Activated CD4-positive, CD25-positive, alpha-beta regulatory T cell (primary cell): ENCODE measurements at places on chromosomes 3 and 15.

DNA sequence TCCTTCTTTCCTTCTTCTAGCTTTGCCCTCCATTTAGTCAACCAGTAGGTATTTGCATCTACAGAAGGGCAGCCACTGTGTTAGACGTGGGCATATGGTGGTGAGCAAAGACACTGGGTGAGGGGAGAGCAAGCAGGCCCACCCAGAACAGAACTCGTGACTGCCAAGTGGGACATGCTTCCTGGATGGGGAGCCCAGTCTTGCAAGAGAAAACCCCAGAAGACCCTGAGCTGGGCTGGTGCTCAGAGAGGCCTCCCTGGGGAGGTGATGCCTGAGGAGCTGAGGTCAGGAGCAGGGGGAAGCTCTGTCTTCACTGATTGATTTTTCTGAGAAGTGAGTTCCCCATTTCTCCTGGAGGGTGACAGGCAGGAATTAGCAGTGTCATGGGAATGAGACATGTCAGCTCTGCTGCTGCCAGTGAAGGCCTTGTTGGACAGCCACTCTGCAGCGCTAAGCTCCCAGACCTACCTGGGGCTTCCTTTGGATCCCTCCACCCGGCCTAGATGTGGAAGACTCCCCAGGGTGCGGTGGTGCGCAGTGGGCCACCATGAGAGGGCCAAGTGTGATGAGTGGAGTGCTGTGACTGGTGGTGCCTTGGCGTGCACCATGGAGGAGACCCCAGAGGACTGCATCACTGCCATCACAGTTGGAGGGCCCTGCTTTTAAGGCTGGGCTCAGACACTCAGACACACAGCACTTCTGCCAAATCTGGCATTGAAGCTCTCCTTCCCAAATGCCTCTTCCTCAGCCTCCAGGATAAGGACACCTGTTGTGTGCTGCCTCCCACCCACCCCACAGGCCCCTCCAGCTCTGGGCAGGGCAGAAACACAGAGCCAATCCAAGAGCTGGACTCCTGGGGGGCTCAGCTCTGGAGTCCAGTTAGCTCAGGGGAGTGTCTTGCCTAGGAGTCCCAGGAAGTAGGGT lies 40.0 kb upstream of the TOPBP1 start:
- no peak for DNase-seq

GRCh38 chr15:23039917-23040281 lies 530 bp upstream of the TUBGCP5 start:
- no peak for DNase-seq

GRCh38 chr3:170529346-170529745 lies 56.5 kb downstream of the SLC7A14 start:
- no peak for DNase-seq

DNA sequence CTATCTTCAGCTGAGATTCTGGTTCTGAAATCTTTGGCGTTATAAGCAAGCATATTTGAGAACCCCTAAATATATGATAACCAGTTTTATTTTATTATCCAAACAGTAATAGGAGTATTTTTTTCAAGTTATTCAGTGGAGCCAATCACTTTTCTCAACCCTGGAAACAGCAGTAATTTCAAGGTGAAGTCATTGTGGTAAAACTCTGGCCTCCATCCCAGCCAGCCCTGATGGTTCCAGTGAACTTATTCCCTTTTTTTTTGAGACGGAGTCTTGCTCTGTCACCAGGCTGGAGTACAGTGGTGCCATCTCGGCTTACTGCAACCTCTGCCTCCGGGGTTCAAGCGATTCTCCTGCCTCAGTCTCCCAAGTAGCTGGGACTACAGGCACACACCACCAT lies 545.4 kb upstream of the IL12A start:
- DNase-seq: no peak

DNA sequence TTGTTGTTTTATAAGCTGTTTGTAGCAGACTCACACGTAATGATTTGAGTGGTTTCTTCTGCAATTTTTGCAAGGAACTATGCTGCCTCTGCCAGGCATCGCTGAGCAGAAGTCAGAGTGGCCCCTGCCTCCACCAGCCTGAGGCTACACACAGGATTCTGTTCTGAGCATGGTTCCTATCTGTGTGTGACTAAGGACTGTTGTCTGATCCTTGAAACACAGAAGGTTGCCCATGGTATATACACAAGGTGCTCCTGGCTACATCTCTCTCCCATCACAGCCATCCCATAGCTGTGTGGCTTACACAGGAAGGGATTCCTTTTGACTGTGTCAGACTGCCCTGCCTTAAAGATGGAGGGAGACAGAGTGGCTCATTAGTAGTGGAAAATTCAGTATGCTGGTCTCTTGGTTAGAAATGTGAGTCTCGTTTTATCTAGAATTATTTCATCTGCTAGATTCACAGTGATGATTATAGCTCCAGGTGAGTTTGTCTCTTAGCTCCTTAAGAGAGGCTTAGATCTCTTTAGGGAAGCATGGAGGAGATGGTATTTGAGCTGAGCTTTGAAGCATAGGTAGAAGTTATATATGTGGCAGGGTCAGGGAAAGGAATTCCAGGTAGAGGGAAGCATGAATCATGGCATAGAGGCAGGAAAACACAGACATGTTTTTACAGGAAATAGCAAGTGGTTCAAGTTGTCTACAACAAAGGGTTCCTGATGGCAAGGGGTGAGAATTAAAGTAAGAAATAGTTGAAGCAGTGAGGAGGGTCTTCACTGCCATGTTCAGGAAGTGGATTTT lies 37.5 kb downstream of the SNAPC5 start:
- no peak for DNase-seq

GRCh38 chr15:57054204-57054750 lies 135.8 kb downstream of the TCF12 start:
- no peak for DNase-seq

DNA sequence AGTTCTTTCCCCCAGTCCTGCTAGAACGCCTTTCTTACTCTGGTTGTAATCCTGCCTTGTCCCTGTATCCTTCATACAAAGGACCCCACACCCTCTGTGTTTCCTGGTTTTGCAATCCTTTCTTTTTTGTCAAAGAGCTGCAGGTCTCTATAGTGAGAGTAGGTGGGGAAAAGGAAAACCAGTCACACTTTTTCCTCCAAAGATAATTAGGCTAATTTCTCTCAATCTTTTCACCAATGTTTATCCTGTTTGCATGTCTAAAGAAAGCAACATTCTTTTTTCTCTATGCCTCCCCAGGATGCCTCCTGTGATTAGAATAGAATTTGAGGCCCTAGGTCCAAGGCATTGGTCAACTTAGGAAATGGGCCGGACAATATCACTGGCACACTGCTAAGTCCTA lies 25.4 kb downstream of the SEMA6D start:
- DNase-seq: no peak

DNA sequence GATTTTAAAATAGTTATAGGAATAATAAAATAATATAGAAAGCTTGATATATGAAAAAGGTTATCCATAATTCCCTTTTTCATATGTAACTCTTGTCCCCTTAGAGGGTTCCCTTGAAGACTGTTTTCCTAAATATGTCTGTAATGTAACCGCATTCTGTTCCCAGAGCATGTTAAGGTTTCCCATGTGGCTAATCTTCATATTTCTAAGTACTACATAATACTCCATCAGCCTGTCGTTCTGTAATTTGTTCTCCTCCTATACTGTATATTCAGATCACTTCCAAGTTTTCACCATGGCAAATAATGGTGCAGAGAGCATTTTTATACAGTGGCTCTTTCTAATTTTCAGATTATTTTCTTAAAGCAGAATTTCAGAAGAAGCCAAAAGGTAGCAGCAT lies 6.7 kb downstream of the NMNAT3 start:
- DNase-seq: no peak

DNA sequence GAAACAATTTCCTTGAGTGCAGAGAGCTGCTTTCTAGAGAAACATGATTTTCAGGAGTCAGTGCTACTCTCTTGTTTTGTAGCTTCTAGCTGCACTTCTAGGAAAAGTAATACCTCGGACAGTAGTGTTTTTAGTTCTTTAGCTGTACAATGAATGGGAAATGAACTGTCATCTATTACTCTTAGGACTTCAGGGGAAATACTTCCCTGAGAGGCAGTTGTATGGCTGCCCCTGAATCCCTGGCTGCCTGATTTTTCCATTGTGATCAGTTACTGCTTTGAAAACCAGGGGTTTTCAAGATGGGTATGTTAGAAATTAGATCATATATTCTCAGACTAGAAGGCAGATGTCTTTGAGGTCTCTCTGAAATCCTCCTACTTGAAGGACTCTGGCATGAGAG lies 200.3 kb upstream of the SEMA6D start:
- DNase-seq: no peak

DNA sequence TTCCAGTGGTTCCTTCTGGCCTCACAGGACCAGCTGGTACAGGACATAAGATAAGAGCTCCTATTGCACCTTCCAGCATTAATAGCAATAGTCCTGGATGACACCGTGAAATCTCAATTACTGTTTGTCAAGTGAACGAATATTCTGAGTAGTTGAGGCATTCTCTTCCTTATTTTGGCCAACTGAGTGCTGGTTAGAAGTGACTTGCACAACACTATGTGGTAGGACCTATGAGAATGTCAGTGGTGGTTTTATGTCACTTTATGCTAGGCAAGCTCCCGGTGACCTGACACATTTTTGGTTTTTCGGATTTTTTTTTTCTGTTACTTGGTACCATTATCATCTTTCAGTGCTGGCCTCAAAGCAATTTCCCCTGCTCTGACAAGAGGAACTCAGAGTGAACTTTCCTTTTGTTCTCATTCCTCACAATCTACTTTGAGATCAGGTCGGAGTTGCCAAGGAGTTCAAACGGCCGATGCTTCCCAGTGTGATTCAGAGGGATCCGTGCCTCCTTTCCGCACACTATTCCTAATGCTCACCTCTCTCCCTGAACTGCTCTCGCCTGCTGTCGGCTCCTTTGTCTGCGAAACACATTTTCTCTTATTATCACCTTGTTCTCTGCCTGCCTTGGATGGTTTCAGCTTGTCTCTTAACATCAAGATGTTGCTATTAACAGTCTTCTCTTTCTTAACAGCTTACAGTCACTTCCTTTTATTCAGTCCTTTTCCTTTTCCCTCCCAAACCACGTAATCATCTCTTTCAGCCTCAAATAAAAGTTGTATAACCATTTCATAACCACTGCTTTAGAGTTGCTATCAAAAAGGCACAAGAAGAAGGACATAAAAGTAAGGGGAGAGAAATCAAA lies 35.8 kb downstream of the QTRT2 start:
- no peak for DNase-seq

- no peak for DNase-seq
These were observed 262.6 kb upstream of the ZNF385D start for GRCh38 chr3:22013641-22014040.

GRCh38 chr3:157175691-157176507 lies 16.0 kb upstream of the CCNL1 start:
- DNase-seq: no peak
